ENCODE measurements at places on chromosomes 6 and 20. TPM values are rescaled to one million over a fixed set of nuclear protein-coding genes. Genes with fewer than 3 reads are reported as not detected.

DNA sequence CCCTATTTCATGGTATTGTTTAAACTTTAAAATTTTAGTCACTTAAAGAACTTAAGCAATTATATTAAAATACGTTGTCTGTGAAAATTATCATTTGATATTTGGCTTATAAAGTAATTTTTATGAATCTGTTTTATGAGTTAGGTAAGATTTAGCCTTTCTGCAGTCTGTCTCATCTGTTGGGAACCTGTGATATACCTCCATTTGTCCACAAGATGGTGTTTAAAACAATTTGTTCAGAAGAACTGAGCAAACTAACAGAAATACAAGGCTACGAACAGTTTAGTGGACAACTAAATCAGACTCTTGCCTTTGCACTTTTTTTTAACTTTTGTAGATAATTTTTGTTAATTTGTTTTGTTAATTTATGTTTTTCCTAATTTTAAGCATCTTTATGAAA, 92.4 kb downstream of the COL9A1 start:
- no peaks in the 10 kb centered on the region for H3K36me3 ChIP-seq
- H3K4me3 ChIP-seq = no peak overlapping the region
- no peaks in the 10 kb centered on the region for H3K4me1 ChIP-seq

ABHD16B gene
- not detected for total RNA-seq

SLC4A11 gene
- 0.32 TPM for total RNA-seq

- H3K27me3 ChIP-seq = no peaks in the 10 kb centered on the region
- no peak for DNase-seq
- H3K4me3 ChIP-seq = no peak overlapping the region
- no peaks in the 10 kb centered on the region for H3K36me3 ChIP-seq
Observed at GRCh38 chr6:139732451-139732850, 358.0 kb upstream of the CITED2 start.

DNA sequence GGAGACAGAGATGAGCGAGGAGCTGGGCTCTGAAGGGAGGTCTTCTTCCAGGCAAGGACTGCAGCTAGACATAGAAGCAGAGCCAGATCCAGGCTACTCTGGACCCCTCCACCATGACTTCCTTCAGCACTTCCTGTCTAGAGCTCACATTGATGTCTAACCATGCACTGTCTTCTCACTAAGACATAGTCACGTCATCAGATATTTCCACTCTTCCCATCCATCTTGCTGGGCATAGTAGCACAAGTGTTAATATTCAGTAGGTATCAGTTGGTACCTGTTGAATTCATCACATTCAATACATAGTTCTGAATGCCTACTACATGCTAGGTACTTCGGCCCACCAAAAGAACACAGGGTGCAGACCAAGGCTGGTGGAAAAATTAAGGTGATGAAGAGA, 2.9 kb downstream of the HLA-DMA start:
- H3K36me3 ChIP-seq = no peaks in the 10 kb centered on the region
- no peaks in the 10 kb centered on the region for H3K27me3 ChIP-seq
- H3K4me1 ChIP-seq = peaks cover 50% of the 10 kb centered on the region

CCHCR1 gene
- 13.0 TPM for total RNA-seq

C20orf141 gene
- total RNA-seq = not detected

DNA sequence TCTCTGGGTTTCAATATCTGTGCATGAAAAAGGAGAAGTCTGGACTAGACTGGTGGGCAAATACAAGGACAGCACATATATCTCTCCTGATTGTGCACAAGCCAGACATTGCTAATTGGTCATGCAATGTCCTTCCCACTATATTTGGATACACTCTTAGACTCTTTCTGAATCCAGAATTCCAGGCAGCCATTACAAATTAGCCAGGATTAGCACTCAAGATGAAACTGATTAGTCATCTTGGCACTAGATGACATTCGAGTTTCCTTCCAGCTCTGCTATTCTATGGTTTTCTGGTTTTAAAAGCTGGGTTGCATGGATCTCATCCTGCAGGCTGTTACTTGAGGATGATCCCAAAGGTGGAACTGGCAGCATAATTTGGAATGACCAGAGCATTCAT, 73.2 kb downstream of the SCP2D1 start:
- H3K4me1 ChIP-seq = no peaks in the 10 kb centered on the region
- no peak for DNase-seq
- H3K4me3 ChIP-seq = no peak overlapping the region
- H3K27ac ChIP-seq = no peak overlapping the region
- no peaks in the 10 kb centered on the region for H3K27me3 ChIP-seq
- no peaks in the 10 kb centered on the region for H3K36me3 ChIP-seq

- no peak overlapping the region for H3K27ac ChIP-seq
- no peaks in the 10 kb centered on the region for H3K36me3 ChIP-seq
- no peak overlapping the region for H3K4me3 ChIP-seq
- DNase-seq = no peak
- no peaks in the 10 kb centered on the region for H3K27me3 ChIP-seq
Observed at GRCh38 chr20:18904192-18904591, 90.6 kb downstream of the SCP2D1 start.

DNA sequence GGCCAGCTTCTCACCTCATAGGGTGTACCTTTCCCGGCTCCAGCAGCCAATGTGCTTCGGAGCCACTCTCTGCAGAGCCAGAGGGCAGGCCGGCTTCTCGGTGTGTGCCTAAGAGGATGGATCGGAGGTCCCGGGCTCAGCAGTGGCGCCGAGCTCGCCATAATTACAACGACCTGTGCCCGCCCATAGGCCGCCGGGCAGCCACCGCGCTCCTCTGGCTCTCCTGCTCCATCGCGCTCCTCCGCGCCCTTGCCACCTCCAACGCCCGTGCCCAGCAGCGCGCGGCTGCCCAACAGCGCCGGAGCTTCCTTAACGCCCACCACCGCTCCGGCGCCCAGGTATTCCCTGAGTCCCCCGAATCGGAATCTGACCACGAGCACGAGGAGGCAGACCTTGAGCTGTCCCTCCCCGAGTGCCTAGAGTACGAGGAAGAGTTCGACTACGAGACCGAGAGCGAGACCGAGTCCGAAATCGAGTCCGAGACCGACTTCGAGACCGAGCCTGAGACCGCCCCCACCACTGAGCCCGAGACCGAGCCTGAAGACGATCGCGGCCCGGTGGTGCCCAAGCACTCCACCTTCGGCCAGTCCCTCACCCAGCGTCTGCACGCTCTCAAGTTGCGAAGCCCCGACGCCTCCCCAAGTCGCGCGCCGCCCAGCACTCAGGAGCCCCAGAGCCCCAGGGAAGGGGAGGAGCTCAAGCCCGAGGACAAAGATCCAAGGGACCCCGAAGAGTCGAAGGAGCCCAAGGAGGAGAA, 10.5 kb downstream of the GNAS-AS1 start:
- no peak for DNase-seq
- H3K36me3 ChIP-seq = no peaks in the 10 kb centered on the region

DNA sequence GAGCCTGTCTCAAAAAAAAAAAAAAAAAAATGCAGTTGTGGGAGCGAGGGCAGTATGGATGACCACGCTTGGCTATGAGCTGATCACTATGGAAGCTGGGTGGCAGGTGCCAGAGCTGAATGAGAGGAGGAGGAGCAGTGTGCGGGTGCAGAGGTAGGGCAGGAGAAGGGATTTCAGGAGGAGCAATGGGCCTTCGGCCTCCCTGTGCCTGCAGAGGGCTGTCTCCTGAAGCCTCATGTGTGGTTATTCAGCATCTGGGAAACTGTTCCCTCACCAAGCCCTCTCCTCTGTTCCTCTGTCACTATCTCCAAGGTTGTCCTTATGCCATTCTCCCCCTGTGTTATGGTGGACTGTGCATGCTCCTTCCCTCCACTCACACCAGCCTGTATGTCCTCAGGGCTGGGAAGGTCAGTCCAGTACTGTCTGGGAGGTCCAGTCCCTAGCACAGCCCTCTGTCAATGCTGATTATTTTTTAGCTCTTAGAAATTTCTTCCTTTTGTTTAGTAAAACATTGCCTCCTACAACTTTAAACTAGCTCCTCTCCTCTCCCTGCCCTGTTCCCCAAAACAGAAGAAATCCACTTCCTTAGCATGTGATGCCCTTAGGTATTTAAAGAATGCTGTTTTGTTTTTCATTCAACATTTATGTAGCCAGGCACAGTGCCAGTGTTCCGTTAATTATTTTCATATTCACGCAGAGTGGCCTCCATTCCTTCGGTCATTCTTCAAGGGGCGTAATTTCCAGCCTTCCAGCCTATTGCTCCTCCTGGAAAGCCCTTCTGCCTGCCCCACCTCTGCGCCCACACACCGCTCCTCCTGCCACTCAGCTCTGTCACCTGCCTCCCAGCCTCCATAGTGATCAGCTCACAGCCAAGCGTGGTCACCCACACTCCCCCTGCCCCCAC, 48.9 kb downstream of the CNBD2 start:
- H3K36me3 ChIP-seq = no peaks in the 10 kb centered on the region
- H3K27ac ChIP-seq = no peak overlapping the region
- H3K27me3 ChIP-seq = no peaks in the 10 kb centered on the region
- no peaks in the 10 kb centered on the region for H3K4me1 ChIP-seq
- H3K4me3 ChIP-seq = no peak overlapping the region

DNA sequence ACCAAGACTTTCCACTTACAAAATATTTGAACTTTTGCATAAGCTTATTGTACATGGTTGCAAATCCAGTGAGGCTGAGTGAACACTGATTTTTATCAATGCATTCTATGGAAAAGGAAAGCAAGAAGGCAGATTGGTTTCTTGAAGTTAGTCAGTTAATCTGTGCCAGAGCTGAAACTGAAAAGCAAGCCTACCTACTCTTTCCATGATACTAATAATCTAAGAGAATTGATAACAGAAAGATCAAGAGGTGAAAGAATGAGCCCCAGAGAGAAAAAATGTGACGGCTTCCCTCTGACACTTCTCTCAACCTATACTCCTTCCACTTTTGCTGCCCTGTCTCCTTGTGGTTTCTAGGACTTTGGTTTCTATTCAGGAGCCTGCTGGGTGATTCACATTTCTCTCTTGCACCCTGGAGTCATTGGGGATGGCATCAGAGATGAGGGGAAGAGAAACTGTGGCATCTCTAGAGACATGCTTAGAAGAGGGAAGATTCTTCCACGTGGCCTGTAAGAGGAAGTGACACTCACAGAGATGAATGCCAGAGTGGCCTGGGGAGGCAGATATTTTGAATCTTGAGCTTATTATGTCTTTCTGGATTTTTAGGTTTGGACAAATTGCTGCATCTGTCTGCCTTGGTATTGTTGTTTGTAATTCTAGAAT, 158.6 kb upstream of the RIMS1 start:
- H3K36me3 ChIP-seq = no peaks in the 10 kb centered on the region
- DNase-seq = no peak
- no peaks in the 10 kb centered on the region for H3K27me3 ChIP-seq
- H3K27ac ChIP-seq = no peak overlapping the region

DNA sequence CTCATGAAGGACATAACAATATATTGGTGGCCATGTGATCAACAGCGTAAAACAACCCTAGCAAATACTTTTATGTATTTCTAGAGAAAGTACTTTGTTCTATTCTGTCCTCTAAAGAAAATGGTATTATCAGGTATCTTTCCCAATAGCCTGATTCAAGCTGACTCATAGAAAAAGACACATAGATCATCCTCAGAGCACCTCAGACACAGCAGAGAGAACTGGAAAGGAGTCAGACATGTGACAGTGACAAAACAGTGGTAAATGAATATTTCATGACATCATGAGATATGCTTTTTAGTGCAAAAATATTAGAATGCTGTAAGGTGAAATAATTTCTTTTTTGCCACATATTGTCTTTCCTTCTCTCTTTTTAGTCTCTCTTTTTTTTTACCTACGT, 1355.0 kb upstream of the MAP3K7 start:
- DNase-seq = no peak
- H3K4me3 ChIP-seq = no peak overlapping the region
- H3K36me3 ChIP-seq = no peaks in the 10 kb centered on the region
- H3K4me1 ChIP-seq = no peaks in the 10 kb centered on the region
- no peaks in the 10 kb centered on the region for H3K27me3 ChIP-seq

GPX5 gene
- not detected for total RNA-seq

GRCh38 chr20:5621305-5621704, 128.9 kb upstream of the SHLD1 start:
- H3K4me1 ChIP-seq = no peaks in the 10 kb centered on the region
- H3K27ac ChIP-seq = no peak overlapping the region
- H3K36me3 ChIP-seq = no peaks in the 10 kb centered on the region
- no peaks in the 10 kb centered on the region for H3K27me3 ChIP-seq
- no peak for DNase-seq
- H3K4me3 ChIP-seq = no peak overlapping the region

DNA sequence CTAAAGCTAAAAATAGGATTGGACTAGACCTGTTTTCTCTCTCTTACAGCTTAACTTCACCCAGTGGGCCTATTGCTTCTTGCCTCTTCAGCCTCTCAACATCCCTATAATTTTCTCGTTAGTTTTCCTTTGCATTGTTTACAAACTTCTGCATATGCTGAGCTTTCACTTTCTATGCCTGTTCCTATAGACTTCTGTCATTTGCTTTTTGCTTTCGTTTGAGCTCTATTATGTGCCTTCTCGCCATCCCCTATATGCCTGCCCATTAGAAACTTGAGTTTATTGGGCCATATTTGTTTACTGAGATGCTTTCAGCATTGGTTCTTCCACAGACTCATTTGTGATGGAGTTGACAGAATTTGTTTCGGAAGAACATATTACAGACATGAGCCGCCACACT, 40.9 kb downstream of the NCOA7 start:
- peak overlapping the region; percentile 76 for H3K27ac ChIP-seq
- no peaks in the 10 kb centered on the region for H3K27me3 ChIP-seq
- DNase-seq = no peak
- peak overlapping the region; percentile 6 for H3K4me3 ChIP-seq
- H3K36me3 ChIP-seq = no peaks in the 10 kb centered on the region

HSPA12B gene
- not detected for total RNA-seq

CDK5RAP1 gene
- total RNA-seq = 62.6 TPM

DNA sequence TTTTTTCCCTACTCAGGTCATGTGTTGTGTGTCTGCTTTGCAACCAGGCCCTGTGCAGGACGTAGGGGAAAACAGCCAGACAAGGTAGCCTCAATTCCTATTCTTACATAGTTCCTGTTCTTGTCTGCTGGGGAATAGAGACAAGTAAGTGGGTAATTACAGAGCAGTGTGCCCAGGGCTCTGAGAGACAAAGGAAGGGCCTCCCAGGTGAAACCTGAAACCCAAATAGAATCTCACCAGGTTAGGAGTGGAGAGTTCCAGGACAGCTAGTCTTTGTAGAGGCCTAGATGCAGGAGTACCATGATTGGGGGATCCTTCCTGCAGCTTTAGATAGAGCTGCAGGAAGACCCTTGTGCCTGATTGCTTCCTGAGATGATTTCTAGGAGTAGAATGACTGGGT, 48.4 kb downstream of the DHX35 start:
- no peak for DNase-seq
- H3K4me3 ChIP-seq = no peak overlapping the region
- no peaks in the 10 kb centered on the region for H3K27me3 ChIP-seq
- no peaks in the 10 kb centered on the region for H3K4me1 ChIP-seq

EYS gene
- 0.55 TPM for total RNA-seq
